ENCODE measurements at places on chromosomes 5 and 9.

DNA sequence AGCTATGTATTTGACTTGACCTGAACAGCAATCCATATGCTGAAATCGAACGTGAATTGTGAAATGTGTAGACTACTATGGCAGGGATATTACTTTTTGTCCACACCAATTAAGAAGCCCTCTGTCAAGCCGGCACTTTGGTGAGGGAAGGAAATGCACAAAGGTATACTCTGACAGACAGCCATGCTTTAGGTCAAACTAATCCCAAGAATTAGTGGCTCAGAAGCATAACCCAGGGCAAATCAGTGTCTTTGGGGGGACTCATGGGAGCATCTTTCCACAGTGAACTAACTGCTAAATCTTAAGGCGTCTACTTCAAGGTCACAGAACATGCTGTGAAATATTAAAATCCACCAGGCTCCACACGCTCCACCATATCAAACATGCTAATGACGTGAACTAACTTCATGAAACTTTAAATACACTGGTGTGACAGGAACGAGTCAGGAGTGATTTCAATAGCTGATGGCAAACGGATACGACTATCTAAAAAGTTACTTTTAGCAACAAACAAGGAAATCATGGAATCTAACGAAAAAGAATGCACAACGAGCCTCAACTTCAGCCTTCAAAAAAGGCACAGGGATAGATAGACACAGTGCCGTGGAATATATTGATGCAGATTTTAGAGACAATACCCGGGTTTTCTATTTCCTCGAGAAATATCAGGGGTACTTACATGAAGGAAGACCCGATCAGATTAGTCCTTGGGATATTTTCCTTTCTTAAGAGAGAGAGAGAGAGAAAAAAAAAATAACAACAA is 527 bp downstream of the MEF2C start:
- no peak for DNase-seq

GRCh38 chr5:102762562-102763227 is 7.6 kb downstream of the PAM start:
- no peak for DNase-seq

DNA sequence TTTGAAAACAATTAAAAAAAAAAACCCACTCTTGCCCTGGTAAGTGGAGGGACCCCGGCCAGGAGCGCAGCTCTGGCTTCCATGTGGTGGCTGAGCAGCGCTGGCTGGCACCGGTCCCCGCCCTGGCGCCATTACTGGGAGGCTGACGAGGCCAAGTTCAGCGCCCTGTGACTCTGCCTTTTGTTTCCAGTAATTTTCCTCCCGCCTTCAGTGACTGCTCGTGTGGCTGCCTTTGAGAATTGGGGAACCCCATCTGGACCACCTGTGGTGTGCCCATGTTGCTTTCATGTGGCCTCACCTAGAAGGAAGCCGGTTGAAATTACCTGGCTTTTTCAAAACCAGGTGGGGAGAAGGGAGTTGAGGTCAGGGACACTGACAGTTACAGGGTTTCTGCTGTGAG is 136.1 kb downstream of the GAPVD1 start:
- DNase-seq = no peak

- DNase-seq = peak; percentile 27
Observed at GRCh38 chr5:151923866-151924476, 680 bp downstream of the GLRA1 start.

- DNase-seq = no peak
Observed at GRCh38 chr5:135227064-135228022, 171.7 kb downstream of the MACROH2A1 start.

DNA sequence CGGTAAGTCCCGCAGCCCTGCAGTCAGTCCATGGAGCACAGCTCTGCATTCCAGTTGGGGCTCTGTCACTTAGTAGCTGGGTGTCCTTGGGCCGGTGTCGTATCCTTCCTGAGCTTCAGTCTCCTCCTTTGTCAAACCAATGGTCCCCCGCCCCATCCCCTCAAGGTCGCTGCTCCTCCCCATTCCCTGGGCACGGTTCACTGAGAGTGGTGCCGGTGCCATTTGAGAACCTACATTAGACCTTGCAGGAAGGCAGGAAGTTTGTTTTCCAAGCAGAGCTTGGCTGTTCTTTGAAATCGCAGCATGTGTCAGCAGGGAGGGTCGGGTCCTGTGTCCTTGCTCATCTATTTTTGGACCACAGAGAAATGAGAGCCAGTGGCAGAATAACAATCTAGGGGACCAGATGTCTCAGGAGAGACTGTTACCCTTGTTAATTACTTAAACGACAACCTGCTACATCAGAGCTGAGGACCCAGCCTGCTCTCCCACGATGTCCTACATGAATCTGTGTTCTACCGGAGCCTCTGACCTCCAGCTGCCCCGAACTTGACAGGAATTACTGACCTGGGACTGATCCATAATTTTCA is 21.7 kb upstream of the BARHL1 start:
- DNase-seq = no peak

DNA sequence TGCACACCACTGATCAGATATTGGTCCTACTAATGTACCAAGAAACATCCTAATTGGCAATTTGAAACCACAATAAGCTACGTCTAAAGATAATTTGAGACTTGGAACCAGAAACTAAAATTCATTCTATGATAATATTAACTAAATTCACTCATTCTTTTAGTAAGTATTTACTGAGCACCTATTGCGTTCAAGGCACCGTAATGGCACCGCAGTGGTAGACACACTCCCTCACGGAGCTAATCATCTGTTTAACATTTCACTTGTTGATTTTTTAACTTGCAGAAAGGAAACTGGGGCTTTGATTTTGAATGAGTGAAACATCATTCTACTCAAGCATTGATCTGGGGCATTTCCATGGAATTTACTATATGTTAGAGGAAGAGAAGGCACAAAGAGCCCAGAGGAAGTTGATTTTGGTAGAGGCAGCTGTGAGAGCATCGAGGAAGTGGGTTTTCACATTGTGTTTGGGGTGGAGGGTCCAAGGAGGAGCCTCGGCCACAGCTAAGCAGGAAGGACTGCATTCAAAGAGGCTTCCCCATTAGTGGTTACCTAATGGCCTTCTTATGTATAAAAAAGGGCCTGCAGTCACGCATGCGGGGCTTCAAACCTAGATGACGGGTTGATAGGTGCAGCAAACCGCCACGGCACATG is 7.1 kb downstream of the RAPGEF1 start:
- DNase-seq = no peak

DNA sequence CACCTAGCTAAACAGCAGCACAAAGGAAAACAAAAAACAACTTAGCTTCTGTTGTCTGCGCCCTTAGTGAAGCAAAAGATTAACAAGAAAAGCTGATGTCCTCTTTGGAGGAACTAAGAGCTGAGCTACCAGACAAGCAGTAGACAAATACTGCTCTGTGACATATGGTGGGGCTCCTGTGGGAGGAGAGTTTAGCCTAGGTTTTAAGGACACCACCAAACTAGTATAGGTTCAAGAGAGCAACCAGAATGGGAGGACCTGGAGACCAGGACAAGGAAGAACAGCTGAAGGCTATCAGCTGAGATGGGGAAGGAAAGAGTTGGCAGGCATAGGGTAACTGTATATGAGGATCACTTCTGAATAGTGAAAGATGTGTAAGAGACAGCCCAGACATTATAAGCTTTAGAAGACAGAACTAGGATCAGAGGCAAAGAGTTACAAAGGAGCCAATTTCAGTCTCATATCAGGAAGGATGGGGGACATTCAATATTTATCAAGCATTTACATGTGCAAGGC is 27.2 kb downstream of the FBXW2 start:
- no peak for DNase-seq

DNA sequence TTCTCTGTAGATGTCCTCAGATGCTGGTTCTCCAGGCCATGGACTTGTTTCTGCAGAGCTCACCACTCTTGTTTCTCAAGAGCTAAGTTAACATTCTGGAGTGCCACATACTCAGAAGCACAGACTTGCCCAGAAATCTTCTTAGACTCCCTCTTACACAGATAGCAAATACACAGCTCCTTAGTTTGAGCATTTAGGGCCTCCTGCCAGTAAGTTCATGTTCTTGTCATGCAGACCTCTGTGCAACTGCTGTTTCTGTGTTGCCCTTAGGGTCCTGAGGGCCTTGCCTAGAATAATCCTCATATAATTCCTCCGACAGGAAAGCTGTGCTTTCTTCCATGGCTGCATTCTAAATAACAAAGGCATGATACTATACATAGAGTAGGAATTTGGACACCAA is 1.3 kb upstream of the PTPDC1 start:
- no peak for DNase-seq

- no peak for DNase-seq
Observed at GRCh38 chr9:93065135-93065720, 6.7 kb downstream of the SUSD3 start.

GRCh38 chr5:14146725-14147124 is 3.6 kb downstream of the TRIO start:
- no peak for DNase-seq

DNA sequence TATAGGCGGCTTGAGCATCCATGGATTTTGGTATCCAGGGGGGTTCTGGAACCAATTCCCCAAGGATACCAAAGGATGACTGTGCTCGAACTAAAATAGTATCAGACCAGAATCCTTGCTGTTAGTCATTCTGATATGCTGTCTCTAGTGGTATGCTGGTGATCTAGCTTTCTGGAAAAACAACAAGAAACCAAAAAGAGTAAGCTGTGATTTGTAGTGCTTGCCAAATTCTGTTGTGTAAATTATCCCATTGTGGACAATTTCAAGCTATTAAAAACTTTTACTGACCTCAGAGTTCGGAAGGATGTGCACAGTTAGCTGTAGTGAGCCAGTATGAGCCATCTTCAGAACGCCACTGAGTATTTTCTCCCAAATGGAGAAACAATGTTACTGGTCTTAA is 99.0 kb upstream of the FBN2 start:
- DNase-seq = no peak

- DNase-seq = no peak
Observed at GRCh38 chr5:172439785-172440477, 14.4 kb downstream of the SH3PXD2B start.

GRCh38 chr5:137567226-137567625 is 68.1 kb upstream of the SPOCK1 start:
- no peak for DNase-seq

GRCh38 chr5:138354926-138355378 is 2.5 kb downstream of the KDM3B start:
- no peak for DNase-seq

DNA sequence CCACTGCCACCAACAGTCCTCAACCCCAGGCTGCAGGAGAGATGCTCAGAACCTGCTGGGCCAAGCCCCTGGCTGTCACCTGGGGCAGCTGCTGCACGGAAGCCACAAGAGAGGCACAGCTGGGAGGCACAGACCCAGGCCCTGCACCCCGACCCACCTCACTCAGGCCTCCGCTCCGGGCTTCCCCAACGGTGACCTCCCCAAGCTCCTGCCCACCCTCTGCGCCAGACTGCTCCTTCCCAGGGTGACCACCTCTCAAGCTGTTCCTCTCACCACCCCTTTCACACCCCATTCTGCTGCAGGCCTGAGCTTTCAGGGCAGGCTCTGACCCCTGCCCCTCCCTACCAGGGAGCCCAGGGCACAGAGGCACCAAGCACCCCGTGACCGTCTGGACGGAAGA is 33.0 kb downstream of the VAV2 start:
- DNase-seq = no peak

DNA sequence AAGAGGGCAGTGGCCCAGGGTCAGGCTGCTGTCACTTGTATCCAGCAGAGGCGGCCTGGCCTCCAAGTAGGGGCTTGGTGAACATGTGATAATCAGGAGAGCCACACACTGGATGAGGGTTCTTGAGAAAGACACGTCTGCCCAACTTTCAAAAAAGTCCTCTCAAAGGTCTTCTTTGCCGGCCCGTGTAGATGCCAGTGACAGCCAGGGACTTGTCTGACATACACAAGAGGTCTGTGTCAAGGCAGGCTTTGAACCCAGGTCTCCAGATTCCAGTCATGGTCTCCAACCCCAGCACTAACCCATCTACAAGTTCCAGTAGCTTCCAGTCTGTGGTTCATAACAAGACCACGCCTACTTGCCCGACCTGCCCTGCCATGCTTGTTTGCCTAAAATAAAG is 7.9 kb upstream of the AMBP start:
- no peak for DNase-seq

- DNase-seq = no peak
Observed at GRCh38 chr5:158179271-158179670, 320.3 kb upstream of the CLINT1 start.

DNA sequence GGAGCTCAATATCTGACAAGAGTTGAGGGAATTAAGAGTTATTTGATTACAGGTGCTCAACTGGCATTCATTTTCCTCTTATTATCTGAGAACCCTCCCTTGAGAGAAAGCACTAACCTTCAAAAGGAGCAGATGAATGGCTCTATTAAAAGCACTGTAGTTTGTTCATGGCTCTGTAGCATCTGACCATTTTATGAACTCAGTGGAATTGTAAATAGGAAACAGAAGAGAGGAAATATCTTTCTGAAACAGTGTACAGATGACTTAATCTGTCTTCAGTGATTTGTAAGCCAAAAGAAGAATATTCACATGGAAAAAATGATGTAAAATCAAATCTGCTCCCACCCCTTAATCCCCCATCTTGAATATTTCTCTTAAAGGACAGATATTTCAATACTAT is 810.4 kb upstream of the GRAMD2B start:
- DNase-seq = no peak

DNA sequence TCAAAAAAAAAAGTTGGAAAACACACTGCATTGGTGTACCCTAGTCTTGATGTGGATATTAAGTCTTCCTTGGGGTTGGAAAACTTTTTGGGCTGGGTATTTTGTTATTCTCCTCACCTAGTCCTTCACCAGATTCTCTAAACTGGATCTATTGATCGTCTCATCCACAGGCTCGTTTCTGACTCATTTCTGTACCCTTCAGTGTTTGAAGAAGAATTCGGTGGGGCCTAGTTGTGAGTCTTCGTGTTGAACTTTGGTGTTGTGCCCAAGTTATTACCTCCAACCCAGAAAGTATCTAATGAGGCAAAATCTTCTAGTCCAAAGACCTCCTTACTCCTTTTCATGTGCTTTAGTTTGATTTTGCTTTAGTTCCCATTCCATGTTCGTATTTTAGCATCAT is 1.6 kb downstream of the NFX1 start:
- no peak for DNase-seq

- no peak for DNase-seq
Observed at GRCh38 chr9:71987471-71988371, 72.7 kb downstream of the C9orf57 start.

GRCh38 chr9:116662646-116663310 is 24.3 kb upstream of the TRIM32 start:
- DNase-seq = no peak

- DNase-seq = no peak
Observed at GRCh38 chr5:123351240-123351639, 72.0 kb downstream of the CEP120 start.

DNA sequence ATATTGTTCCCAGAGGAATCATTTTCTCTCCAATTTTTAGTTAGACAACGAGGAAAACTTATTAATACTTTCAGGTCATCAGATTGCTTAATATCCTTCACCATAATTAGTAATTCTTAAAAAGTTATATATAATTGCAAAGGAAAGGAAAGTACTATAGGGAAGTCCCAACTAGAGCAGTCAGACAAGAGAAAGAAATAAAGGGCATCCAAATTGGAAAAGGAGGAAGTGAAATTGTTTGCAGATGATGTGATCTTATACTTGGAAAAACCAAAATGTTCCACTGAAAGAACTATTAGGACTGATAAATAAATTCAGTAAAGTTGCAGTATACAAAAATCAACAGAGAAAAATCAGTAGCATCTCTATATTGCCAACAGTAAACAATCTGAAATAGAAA is 223.5 kb upstream of the MEF2C start:
- no peak for DNase-seq

- no peak for DNase-seq
Observed at GRCh38 chr9:123354806-123355508, 1.0 kb upstream of the CRB2 start.

Data from NCI-H1930 (cell line).